ENCODE measurements at places on chromosomes 7 and 10.
A peak's percentile ranks its signal among the peaks of the same experiment; 100 is the strongest.

- DNase-seq: no peak
Measured at GRCh38 chr10:1227510-1228402, 171.6 kb downstream of the WDR37 start.

- no peak for DNase-seq
Measured at GRCh38 chr10:132457328-132458070, 60.5 kb downstream of the PWWP2B start.

GRCh38 chr7:142626420-142627035 is 122.7 kb upstream of the PRSS1 start:
- DNase-seq: peak; percentile 13

DNA sequence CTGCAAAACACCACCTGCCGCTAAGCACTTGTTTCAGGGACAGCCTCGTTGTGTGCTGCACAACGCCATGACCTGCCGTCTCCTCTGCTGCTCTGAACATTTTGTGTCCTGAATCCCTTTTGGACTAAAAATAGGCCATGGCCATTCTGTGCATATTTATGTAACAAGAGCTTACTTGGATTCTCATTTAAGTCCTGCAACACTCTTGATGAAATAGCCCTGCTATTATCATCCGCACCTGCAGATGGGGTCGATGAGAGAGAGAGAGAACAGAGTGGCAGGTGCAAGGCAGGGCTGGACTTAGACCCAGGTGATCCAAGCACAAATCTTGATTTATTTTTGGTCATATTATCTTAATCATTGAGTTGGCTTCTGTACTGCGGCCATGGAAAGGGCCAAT is 121.2 kb upstream of the PRKCQ start:
- DNase-seq: no peak

GRCh38 chr7:127776776-127777386 is 124.9 kb downstream of the SND1 start:
- no peak for DNase-seq
